DMS53 (cell line): ENCODE measurements at places on chromosomes 12 and 14.

GRCh38 chr12:31387466-31387865 is 61.5 kb upstream of the SINHCAF start:
- no peak for DNase-seq

DNA sequence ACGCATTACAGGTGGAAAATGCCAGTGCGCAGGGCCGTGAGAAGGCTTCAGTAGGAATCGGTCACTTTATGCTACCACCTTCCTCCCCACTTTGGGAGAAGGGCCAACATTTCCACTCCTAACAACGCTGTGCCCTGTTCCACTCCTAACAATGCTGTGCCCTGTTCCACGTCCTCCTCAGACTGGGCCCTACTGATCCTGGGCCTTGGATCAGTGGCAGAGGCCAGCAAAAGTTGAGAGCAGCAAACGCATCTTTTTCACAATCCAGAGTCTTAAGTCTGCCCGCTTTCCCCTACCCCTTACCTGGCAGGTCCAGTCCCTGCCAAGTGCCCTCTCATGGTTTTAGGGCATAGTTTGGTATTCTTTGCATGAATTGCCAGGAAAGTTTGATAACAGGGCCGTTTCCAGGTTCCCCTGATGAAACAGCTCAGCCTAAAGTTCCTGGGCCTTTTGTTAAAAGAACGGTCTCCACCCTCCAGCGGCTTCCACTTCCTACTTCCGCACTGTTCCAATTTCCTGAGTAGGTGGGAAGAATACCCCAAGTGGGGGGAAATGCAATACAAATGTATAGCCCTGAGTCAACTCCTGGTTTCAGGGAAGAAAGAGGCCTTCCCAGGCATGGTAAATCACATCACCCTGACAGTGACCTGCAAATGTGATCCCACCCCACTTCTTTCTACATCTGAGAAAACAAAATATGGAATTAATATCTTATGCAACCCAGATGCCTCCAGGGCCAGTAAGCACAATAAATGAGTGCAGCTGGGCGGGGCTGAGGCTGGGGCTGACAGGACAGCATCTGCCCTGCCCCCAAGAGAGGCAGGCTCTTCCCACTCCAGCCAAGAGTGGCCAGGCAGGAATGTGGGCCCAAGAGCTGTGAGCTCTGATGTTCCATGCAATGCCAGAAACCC is 15.0 kb downstream of the KCTD10 start:
- DNase-seq, result no peak

DNA sequence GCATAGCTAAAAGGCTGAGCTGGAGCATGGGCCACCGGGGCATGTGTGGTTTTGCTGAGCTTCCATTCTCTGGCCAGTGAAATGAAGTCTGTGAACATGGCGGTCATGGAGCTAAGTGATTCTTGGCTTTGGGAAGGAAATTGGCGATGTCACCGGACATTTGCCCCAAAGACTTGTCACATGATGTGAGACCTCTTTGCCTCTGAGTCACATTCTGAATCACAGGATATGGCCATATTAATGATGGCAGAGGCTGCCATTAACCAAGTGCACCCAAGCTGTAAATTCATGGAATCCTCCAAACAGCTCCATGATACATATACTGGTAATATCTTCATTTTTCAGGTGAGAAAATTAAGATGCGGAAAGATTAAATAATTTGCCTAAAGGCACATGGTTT is 27.4 kb upstream of the BATF start:
- DNase-seq, result peak; percentile 8

- peak; percentile 65 for DNase-seq
These were observed 286.4 kb downstream of the NELL2 start for GRCh38 chr12:44589697-44590096.

GRCh38 chr12:43482311-43483085 is 69.5 kb downstream of the ADAMTS20 start:
- DNase-seq, result no peak

- DNase-seq, result no peak
These were observed 16.5 kb downstream of the MBIP start for GRCh38 chr14:36303960-36304359.

- DNase-seq, result no peak
These were observed 18.3 kb downstream of the NCKAP5L start for GRCh38 chr12:49809906-49810389.

DNA sequence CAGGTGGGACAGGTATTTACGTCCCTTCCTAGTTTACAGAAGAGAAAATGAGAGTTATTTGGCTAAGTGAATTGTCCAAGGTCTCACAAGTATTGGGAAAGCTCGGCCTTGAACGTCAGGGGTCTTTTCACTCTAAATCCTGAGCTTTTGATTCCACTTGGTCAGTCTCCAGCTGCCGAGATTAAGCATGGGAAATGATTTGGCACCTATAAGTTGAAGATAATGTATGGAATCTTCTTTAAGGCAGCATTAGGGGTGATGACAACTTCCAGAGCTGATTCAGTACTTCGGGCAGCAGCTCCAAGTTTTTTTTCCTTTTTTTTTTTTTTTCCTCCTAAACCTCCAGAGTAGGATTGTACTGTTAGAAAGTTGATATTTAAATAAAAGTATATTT is 722 bp downstream of the FAM234B start:
- no peak for DNase-seq

DNA sequence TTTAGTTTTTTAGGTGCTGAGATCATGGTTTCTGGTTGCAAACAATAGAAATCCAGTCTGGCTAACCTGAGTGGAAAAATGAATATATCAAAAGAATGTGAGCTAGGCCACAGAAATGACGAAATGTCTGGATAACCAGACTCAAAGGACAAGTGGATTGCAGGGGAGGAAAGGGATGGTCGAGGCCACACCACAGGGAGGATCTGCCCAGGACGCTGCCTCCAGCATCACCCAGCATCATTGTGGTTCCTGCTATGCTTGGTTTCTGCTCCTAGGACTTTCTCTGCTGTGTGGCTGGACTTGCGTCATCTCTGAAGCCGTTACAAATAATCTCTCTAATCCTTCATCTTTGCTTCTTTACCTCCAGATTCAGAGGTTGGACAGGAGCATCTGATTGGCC is 80.4 kb downstream of the TTC8 start:
- DNase-seq, result no peak

DNA sequence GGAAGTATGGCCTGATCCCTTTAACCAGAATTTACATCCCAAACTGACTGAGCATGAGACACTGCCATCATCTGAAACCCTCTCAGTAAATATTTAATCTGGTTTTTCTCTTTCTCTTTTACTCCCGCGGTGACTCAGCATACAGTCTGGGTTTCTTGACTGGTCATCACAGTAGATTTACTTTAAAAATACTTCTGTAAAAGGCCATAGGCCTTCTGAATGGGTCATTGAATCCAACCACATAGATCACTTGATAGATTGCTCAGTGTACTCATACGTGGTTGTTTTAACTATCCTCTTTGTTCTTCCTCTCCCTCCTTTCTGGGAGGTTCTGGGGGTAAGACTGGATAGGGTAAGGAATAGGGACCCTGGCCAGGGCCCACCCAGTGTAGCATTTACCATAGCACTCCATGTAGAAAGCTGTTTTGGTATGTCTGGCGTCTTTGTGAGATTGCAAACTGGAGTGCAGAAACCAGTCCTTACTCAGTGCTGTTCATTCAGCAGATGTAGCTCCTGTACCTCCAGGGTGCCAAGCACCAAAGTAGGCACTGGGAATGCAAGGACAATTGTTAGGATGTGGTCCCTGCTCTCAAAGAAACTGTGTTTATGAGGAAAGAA is 165.7 kb downstream of the SRGAP1 start:
- peak; percentile 76 for DNase-seq

GRCh38 chr12:14874882-14875281 is 10.8 kb downstream of the MGP start:
- no peak for DNase-seq

- no peak for DNase-seq
These were observed 285.3 kb upstream of the KITLG start for GRCh38 chr12:88865537-88865936.

DNA sequence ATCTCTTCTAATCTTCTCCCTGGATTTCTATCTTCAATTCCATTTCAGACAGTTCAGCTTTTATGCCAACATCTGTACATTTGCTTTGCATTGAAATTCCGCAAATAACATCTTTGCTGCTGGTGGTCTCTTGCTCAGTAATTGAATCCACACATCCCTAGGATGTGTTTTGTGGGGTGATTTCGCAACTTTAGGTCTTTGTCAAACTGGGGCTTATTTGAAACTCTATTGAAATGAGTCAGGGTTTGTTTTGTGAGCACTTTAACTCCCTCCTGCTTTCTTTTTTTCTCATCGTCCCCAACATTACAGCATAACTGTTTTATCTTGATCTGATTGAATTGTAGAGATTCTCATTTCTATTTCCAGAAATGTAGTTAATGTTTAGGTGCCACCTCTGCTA is 404.3 kb downstream of the NPAS3 start:
- no peak for DNase-seq

DNA sequence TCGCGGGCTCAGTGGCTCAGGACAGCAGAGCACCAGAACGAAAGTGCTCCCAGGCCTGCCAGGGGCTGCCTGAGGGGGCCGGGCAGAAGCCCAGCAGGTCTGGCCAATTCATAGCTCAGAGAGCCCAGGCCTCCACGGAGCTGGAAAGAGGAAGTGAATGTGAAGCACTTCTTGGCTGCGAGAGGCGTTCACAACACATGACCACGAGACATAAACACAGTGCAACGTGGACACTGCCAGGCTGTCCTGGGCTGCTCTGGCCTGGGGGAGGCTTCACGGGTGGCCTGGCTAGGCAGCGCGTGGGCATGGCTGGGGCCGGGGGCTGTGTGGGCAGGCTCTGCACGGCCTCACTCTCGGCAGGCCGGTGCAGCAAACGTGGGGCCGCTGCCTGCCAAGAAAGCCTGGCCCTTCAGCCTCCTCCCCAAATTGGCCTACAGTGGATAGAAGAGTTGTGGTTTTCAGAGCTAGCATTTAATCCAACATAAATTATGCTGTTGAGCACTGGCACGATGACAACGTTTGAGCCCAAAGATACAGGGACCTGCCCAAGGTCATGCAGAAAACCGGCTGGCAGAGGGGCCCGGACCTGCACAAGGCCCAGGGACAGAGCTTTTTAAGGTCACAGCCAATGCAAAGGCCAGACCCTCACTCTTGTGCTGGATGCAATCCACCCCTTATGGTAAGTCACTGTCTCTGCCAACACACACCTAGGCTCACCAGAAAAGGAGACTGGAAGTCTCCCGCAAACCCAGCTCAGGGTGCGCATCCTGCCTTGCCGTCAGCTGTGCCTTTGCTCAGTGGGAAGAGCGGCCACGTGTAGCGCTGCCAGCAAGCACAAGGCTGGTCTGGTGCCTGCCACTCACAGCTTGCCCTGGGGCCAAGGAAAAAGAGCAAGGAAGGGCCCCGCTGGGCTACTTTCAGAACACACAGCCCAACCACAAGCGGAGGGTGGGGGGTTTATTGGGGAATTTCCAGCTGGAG is 8.6 kb downstream of the SLC25A29 start:
- DNase-seq, result no peak

GRCh38 chr12:59484575-59484974 is 111.3 kb upstream of the SLC16A7 start:
- no peak for DNase-seq

- DNase-seq, result no peak
These were observed 8.7 kb upstream of the EML1 start for GRCh38 chr14:99784508-99784907.

DNA sequence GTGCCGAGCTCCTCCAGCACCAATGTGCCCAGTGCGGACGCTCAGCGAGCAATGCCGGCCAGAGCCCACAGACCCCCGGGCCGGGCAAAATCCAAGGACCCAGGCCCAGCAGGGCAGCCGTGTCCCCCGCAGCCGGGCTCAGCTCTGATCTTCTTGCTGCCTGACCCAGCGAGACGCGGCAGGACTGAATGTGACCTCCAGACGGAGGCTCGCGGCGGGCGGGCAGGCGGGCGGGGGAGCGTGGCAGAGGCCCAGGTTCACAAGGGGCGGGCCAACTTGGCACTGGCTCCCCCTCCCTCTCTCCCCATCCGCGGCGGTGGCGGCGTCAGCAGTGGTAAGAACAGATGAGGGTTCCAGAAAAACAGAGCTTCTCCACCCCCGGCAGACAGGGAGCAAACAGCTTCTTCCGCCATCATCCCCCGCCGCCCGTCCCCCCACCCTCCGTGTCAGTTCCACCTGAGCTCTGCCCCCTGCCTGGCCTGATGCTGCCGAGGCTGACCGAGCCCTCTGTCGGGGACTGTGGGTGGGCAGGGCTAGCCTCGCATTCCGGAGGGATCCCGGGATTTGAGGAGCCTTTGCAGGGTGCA is 94.3 kb downstream of the RFLNA start:
- DNase-seq, result peak; percentile 91
